ENCODE measurements at places on chromosomes 16 and 17. TPM values are rescaled to one million over a fixed set of nuclear protein-coding genes. Genes with fewer than 3 reads are reported as not detected.

GRCh38 chr16:16578701-16579100 is 199.8 kb downstream of the NPIPA7 start:
- no peak for DNase-seq

DNA sequence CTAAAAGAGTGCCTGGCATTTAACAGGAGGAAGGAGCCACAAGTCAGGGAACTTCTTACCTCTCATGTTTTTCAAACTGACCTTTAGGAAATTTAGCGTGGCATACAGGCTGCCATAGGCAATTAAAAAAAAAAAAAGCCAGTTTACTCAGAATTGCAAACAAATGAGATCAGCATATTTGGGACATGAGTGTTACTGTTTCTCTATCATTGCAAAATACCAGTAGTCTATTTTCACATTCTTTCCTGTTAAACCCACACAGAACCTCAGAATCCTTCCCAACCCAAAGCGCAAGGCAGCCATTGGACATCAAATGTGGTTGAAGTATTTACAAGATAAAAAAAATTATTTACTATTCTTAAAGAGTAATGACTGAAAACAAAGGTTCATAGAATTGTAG is 366.4 kb upstream of the DYNLRB2 start:
- no peak for DNase-seq

DNA sequence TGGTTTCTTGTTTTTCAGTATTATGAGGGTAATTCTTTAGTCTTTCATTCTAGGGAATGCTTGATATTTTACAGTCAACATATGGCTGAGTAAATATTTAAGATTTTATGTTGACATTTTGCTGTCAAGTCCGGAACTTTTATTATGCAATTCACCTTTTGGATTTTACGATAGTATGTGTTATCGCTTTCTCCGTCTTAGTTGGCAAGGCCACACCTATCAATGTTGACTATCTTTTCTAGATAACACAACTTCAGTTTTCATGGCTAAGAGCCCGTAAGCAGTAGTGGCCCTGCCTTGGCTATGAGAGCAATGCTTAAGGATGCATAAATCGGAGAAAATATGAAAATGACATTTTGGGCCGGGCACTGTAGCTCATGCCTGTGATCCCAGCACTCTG is 39.5 kb upstream of the CDH13 start:
- no peak for DNase-seq

Gene GAN
- 9.0 TPM for total RNA-seq

DNA sequence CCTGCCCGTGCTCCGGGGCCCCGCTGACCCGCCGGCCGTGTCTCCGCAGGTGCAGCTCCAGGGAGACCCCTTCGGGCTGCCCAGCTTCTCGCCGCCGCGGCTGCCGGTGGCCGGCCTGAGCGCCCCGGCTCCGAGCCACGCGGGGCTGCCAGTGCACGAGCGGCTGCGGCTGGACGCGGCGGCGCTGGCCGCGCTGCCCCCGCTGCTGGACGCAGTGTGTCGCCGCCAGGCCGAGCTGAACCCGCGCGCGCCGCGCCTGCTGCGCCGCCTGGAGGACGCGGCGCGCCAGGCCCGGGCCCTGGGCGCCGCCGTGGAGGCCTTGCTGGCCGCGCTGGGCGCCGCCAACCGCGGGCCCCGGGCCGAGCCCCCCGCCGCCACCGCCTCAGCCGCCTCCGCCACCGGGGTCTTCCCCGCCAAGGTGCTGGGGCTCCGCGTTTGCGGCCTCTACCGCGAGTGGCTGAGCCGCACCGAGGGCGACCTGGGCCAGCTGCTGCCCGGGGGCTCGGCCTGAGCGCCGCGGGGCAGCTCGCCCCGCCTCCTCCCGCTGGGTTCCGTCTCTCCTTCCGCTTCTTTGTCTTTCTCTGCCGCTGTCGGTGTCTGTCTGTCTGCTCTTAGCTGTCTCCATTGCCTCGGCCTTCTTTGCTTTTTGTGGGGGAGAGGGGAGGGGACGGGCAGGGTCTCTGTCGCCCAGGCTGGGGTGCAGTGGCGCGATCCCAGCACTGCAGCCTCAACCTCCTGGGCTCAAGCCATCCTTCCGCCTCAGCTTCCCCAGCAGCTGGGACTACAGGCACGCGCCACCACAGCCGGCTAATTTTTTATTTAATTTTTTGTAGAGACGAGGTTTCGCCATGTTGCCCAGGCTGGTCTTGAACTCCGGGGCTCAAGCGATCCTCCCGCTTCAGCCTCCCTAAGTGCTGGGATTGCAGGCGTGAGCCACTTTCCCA is 5.9 kb downstream of the CTF1 start:
- DNase-seq: peak; percentile 73

DNA sequence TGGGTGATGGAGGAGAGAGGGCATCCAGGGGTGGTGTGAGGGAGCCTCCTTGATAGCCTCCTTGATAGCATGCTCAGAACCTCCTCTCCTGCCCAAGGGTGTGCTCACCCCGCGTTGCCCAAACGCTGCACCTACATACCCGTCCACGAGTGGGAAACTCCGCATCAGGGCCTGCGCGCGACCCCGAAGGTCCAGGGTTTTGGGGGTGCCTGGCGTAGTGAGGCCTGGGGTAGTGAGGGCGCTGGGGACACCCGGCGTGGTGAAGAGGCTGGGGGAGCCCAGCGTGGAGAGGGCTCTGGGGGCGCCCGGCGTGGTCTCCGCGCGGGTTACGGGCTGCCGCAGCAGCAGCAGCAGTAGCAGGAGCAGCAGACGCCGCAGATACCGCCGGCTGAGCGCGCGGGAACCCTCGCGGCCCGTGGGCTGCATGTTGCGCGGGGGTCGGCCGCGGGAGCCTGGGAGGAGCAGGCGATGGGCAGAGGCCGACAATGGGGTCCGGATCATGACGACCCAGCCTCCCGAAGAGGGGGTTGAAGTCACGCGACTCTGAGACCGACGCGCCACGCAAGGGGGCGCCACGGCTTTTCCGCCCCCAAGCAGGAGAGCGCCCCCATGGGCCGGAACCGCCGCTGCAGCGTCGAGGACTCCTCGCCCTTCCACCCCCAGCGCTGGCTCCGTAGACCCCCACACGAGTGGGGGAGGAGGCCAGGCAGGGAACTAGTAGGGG is at the start of gene DPEP3:
Gene DPEP3, minus strand, starts transcription at position 545 of the 724 bp plus-strand sequence. Its CDS starts 119 bp downstream, at position 426.
- DNase-seq: no peak

DNA sequence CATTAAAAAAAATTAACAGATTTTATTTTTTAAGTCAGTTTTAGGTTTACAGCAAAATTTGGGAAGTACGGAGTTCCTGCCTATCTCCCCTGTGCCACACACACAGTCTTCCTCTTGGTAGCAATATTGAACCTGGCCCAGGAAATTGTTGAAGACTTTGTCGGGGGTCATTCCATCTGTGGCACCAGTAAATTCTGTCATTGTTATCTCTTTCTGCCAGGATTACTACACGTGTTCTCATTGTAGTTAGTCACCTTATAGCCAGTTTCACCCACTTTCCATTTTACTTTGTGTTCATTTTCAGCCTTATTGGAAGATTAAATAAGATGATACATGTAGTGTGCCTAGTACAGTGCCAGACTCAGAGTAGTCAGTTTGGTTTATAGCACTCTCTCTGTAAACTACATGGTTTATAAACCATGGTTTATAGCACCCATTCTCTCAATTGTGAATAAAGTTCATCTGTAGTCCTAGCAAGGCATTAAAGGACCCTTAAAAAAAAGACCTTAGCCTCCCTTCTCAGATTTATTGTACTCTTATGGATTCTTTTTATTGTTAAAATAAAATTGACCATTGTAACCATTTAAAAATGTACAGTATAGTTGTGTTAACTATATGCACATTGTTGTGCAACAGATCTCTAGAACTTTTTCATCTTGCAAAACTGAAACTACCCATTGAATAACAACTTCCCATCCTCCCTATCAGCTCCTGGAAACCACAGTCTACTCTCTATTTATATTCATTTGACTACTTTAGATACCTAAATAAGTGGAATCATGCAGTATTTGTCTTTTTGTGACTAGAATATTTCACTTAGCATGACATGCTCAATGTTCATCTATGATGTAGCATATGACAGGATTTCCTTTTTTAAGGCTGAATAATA is 36.1 kb downstream of the NLK start:
- DNase-seq: no peak

DNA sequence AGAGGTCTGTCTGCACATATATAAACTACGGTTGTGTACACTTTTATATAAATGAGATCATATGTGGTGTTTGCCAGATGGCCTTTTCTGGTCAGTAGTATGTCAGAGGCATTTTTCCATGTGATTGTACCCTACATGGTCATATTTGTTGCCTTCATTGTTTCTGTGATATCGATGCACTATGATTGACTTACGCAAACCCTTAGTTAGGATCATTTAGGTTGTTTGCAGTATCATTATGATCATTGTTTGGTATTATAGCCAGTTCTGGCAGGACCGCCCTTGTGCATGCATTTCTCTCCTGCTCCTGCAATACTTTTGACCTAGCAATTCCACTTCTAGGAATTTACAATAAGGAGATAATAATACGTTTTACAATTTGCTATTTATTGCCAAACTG is 169.1 kb downstream of the MSI2 start:
- DNase-seq: no peak

DNA sequence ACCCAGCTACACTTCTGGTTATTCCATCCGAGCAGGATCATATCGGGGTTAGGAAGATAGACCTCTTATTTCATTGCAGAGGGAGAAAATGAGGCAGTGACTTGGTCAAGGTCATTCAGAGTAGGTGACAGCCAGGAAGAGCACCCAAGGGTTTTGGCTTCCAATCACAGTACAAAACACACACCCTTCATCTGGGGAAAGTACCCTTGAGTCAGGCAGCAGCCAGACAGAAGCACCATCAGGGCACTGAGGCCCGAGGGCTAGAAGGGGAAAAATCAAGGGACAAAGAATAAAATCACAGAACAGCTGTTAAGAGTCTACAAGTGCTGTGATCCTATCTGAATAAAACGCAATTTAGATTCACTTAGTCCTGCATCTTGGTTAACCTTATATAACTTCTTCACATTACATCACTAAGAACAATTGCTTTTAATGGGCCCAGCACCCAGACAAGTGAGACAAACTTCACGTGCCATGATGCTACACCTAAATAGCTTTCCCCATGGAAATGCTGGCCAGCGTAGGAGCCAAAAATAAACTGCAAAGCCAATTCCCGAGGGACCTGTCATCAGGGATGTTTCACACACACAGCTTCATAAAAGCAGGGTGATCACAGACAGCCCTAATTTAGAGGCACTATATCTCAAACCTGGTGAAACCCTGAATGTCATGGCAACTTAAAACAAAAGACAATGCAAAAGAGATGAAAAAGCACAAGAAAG is 4.9 kb downstream of the UBE2O start:
- DNase-seq: no peak

- no peak for DNase-seq
Observed at GRCh38 chr16:4306470-4307214, 9.2 kb upstream of the GLIS2 start.

DNA sequence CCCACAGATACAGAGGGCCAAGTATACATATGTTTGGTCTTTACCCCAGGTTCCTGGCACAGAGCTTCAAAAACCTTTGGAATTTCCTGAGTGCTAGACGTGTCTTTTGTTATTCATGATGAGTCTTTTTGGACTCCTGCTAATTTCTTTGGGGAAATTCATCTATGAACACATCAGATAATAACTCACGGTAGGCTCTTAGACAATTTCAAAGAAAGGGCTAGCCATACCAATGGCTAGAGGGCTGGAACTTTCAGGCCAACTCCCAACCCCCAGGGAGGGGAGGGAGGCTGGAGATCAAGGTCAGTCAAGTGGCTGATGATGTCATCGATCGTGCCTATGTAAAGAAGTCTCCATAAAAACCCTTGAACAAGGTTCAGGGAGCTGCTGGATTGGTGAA is 101.9 kb downstream of the STX8 start:
- DNase-seq: no peak

- DNase-seq: no peak
Observed at GRCh38 chr16:8845699-8846298, 23.0 kb downstream of the CARHSP1 start.

Gene TNFRSF17
- total RNA-seq: not detected

DNA sequence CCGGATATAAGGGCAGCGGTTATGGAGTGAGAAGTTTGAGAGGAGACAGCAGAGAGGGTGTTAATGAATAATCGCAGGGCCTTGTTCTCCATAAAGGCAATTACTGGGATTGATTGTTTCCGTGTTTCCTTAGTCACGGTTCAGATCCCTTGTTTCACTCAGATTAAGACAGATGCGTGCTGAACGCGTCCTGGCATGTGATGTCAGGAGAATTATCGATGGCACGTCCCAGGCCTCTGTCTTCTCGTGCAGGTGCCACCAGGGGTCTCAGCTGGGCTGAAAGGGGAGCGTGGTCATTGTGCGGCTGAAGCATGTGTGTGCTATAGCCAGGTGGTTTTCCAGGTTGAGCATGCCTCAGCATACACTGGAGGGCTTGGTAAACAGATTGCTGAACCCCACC is 142.4 kb upstream of the NOL11 start:
- no peak for DNase-seq

Gene HSD17B1
- total RNA-seq: 0.99 TPM

- DNase-seq: no peak
Observed at GRCh38 chr17:78345791-78346494, 13.9 kb downstream of the SOCS3 start.

GRCh38 chr17:6894206-6894528 is 62.6 kb upstream of the TEKT1 start:
- DNase-seq: no peak

Gene DHX58
- total RNA-seq: 3.1 TPM

Gene ZNHIT3
- 22.9 TPM for total RNA-seq

- DNase-seq: no peak
Observed at GRCh38 chr16:5315914-5316313, 218.3 kb upstream of the EEF2KMT start.

- DNase-seq: no peak
Observed at GRCh38 chr17:29061036-29061435, 18.1 kb downstream of the PIPOX start.

DNA sequence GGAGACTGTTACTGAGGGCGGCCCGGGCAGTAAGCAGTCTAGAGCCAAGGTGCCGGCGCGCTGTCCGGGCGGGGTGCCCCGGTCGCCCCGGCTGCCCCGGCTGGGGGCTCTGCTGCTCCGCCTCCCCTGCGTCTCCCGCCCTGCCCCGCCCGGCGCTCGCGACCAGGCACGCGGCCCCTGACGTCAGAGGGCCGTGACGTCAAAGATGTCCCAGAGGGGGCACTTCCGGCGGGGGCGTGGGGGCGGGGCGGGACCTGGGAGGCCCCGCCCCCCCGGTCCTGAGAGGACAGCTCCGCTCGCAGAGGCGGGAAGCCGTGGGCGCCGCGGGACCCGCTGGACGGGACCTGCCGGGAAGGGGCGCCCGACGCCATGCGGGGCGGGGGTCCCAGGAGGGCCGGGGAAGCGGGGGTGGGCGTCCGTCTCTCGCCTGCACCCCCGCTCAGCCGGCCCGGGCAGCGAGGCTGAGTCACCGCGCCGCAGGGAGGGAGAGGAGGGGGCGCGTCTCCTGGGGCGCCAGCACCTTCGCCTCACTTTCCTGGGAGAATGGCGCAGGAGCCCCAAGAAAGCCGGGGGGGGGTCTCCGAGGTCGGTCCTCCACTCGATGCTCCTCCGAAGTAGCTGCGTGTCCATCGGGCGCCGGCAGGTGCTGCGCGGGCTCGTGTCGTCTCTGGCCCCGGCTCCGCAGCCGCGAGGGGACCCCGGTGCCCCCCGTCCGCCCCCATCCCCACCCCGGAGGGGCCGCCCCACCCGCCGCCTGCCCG is 4.4 kb upstream of the HIC1 start:
- peak; percentile 64 for DNase-seq

GRCh38 chr16:17423221-17423620 is 47.5 kb downstream of the XYLT1 start:
- DNase-seq: no peak

- no peak for DNase-seq
Observed at GRCh38 chr16:86969716-86970115, 347.5 kb downstream of the C16orf95 start.

- no peak for DNase-seq
Observed at GRCh38 chr17:78394209-78394608, 15.8 kb downstream of the PGS1 start.
